ENCODE measurements at places on chromosomes 3 and 15.

DNA sequence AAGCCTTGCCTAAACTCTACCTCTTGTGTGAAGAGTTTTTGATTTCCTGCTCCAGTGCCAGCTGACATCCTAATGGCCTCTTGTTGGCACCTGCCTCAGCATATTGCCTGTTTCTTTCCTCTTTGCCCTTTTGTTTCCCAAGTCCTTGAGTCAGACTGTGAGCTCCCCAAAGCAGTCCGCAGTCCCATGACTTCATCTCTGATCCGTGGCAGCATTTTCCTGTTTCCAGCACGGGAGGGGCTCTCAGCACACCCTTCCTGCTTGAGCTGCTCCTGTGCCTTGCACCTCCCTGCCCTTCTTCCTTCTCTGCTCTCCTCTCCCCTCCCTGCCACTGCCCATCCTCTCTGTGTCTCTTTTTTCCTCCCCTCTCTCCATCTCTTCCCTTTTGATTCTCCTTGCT lies 179.6 kb downstream of the EPHB1 start:
- DNase-seq, result no peak

DNA sequence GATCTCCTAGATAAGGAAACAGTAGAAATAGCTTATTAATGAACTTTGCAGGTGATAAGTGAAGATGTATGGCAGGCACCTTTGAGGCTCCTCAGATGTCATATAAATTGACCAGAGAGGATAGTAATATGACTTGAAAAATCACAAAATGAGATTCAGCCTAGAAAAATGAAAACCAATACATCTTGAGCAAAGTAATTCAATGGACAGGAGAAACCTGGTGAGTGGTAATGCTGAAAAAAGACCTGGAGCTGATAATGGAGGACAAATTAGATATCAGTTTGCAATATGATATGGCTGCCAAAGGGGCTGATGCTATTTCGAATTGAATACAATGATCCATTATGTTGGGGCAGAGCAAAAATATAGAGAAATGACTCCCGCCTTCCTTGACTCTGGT lies 103.9 kb downstream of the LSAMP start:
- no peak for DNase-seq

- DNase-seq, result no peak
Observed at GRCh38 chr15:57667171-57667849, 39.2 kb upstream of the POLR2M start.

GRCh38 chr3:54882129-54882833 lies 45.6 kb downstream of the LRTM1 start:
- no peak for DNase-seq

GRCh38 chr3:192367616-192368015 lies 359.7 kb downstream of the FGF12 start:
- no peak for DNase-seq

GRCh38 chr15:74901612-74902063 lies 5.0 kb downstream of the FAM219B start:
- peak; percentile 64 for DNase-seq

GRCh38 chr3:109073116-109073515 lies 44.8 kb downstream of the MORC1 start:
- DNase-seq, result no peak

DNA sequence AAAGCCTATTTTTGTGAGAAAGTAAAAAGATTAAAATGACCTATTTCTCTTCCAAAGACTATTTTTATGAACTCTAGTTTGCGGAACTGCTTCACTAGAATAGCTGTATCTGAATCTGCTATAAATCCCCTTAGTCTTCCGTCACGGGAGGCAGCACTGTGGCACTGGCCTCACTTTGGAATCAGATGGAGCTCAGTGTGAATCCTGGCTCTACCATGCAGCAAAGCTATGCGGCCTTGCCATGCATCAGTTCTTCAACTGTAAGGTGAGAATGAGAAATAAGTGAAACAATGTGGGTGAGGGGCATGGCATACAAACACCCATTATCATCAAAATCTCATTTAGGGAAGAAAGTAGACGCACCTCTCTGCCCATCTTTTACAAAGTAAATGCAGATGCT lies 27.5 kb upstream of the CSPG5 start:
- DNase-seq, result no peak

GRCh38 chr15:83813682-83814081 lies 159.8 kb downstream of the ADAMTSL3 start:
- no peak for DNase-seq

Measured in T-helper 2 cell (primary cell).